Erythroblast (primary cell): ENCODE measurements at places on chromosomes 2 and 18.
A peak's percentile ranks its signal among the peaks of the same experiment; 100 is the strongest.

DNA sequence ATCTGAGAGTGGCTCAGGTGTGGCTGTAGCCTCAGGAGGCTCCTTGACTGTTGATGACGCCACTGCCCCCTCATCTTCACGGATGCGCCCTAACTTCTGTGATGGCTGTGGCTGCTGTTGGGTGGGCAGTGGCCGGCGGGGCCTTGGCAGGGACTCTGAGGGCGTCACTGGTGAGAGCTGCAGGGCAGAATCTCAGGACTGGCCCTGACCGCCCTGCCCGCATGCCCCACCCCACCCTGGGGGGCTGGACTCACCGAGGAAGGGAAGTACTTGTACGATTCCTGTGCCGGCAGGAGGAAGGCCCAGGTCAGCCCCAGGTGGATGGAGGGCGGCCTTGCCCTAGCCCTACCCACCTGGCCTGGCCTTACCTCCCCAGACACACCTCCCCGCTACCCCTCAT, 2.4 kb downstream of the CXXC1 start:
- no peak for DNase-seq

- no peak for DNase-seq
These were observed 30.0 kb downstream of the MRPL35 start for GRCh38 chr2:86229221-86229620.

DNA sequence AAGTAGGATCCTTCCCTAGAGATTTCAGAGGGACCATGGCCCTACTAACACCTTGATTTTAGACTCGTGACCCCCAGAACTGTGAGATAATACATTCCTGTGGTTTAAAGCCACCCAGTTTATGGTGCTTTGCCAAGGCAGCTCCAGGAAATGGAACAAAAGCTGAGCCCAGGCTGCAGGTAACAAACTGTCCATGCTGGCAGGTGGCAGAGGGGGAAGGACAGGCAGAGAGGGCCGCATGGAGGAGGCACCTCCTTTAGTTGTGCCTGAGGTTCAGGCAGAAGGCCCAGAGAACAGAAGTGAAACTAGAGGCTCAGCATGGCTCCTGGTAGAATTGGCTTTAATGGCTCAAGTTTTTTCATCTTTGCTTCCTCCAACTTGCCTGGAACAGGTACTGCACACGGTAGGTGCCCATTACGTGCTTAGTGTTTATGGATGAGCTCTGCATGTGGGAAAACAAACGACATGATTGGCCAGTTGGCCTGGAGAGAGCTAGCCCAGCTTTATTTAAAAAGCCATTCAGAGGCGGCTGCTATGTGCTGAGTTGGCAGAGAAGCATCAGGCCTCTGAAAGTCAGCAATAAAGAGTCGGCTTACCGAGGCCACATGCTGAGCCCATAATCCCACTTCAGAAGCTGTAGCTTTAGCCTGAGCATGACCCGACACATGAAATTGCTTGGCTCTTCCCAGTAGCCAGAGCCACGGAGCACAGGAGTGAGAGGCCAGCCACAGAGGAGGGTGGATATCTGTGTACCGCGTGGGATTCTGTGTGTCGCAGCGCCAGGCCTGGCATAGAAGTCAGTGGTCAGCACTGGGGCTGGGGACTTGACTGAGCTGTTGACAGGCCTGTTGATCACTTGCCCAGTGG, 36.5 kb downstream of the HS1BP3 start:
- no peak for DNase-seq

GRCh38 chr2:136402281-136402680, 284.3 kb upstream of the CXCR4 start:
- DNase-seq: no peak

DNA sequence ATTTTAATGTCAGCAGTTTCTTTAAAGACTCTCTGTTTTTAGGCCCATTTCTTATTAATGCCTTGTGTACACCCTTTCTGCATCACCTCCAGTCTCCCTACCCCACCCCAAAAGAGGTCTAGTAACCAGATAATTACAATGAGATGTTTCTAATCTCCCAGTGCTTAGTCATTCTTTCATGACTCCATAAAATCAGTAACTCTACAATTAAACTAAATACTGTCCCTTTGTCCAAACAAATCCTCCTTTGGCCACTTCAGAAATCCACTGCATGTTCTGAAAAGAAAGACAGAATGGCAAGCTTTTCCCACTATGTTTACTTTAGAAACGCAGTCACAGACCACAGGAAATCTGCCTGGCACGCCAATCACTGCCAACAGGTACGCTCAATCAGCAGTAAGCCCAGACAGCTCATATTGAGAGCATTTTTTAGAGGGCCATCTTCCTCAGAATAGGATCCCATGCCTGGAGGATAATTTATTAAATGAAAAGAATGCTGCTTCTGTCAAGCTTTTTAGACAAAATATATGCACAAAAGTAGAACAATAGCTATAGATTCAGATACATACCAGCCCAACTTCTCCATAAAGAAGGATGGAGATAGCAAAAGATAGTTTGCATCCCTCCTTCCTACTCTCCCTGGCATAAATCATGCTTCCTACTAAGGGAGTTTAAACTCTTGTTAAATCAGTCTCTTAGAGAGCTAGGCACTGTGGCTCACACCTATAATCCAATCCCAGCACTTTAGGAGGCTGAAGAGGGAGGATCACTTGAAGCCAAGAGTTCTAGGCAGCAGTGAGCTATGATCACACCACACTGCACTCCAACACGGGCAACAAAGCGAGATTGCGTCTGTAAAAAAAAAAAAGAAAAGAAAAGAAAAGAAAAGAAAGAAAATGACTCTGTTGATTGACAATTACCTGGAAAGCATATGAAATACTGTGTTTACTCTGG, 14.6 kb downstream of the CLASP1 start:
- DNase-seq: no peak

- DNase-seq: no peak
These were observed 31.1 kb downstream of the SIGLEC15 start for GRCh38 chr18:45856531-45856930.

DNA sequence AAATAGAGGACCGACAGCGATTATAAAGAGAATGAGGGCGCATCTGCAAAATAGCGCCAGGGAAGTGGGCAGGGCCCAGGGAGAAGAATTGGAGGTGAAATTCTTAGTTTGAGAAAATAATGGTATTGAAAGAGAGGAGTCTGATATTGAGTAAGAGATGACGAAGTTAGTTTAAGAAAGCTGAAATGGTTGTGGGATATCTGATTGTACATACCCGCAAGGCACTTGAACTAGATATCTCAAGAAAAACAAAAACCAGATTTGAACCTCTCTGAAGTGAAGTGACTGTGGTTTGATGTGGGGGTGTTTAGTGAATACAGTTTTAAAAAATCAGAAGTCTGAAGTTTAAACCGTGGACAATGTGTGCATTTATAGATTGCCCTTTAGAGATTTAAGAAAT, 38.9 kb downstream of the ZNF532 start:
- no peak for DNase-seq

DNA sequence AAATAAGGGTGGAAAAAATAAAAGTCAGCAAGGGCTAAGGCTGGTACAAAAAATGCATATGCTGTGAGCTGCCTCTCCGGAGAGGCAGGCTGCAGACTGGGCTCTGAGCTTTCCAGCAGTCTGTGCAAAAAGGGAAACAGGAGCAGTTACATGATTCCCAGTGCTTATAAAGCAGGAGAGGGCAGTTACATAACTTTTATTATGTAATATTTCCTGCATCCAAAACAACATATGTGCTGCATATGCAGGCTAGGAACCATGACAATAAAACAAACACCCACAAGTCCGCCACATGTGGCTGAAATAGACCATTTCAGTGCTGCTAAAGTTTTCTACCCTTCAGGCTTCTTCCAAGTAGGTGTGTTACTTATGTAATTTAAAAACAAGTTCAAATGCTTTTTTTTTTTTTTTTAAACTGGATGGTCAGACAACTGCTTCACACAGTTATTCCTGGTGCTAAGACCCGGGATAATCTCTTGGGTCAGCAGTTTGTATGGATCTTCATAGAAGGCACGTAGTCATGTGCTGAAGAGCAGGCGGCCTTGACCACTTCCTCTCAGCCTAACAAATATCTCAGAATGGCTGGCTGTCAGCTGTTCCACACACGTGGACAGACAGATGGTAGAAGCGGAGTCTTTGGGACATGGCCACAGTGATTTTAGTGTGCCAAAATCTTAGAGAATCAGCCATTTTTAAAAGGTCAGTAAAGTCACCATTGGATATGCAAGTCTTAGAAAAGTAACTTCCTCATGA, 43.5 kb downstream of the ARMC9 start:
- no peak for DNase-seq

DNA sequence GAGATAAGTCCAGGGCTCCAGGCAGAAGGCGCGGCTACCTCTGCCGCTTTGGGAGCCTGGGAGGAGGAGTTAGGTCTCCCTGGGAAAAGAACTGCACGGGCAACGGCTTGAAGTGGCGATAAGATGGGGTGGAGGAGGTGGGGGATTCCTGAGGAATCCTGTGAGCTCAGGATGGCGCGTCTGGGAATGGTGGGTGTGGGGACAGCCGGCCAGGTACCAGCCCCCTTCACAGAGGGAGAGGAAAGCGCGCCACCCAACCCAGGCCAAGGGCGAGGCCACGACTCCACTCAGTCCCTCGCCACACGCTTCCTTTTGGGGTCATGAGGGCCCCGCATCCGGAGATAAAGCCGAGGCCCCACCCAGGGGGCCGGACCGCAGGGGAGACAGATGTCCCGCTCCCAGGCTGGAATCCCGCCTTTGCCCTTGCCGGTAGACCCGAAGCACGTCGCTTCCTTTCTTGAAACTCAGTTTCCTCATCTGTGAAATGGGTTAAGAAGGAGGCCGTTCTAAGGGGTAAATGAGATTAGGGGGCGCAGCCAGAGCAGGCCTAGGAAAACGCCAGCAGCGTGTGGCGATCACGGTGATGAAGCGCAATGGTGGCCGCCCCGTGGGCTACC, 1.7 kb upstream of the CTDSP1 start:
- DNase-seq: peak; percentile 88

DNA sequence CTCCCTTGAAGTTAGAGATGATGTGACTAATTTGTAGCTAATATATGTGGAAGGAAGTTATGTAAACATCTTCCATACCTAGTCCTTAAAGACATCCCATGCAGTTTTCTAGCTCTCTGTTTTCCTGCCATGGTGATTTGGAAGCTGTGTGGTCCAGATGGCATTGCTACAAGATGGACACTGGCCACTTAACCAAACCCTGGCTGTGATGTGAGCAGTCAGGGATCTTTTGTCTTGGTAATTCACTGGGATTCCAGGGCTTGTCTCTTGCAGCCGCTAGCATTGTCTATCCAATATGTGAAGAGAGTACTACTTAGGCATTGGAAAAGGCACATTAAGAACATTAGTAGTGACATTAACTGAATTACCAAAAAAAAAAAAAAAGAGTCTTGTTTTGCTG, 139.9 kb upstream of the DOCK10 start:
- no peak for DNase-seq

DNA sequence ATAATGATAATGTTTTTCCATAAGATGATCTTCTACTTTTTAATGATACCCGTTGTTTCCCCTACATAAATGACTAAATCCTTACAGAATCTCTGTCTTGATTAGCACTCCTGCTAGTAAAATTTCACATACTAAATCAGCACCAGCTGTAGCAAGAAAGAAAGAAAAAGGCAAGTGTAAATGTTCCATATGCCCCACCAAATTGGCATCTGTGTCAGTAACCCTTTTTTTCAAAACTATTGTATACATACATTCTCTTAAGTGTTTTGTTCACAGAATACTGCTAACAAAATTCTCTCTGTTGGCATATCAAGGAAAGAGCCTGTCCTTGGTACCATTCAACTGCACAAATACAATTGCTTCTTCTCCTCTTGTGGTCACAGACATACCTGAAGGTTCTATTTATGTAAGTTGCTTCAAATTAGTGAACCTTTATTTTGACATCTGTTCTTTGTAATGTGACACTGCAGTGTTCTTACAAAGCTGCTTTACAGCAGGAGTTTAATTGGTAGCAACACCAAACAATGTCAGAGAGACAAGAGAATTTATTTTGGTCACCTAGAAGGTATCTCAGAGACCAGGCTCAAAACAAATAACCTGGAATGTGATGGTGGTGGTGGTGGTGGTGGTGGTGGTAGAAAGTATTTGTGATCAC, 641.9 kb downstream of the ZEB2 start:
- DNase-seq: no peak

DNA sequence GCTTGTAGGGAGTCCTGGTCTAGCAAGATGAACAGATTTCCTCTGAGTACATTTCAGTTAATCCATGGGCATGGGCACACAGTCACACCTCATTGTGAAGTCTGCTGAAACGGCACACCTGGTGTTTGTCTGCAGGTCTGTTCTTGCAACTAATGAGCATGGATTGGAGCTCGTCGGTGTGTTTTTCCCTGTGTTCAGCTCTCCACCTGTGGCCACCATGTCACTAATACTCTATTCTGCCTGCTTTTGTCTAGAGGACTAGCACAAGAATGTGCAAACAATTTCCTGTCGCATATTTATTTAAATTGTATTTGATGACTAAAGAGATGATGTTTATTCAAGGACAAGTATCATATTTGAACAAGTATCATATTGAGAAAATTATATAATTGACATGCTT, 24.5 kb upstream of the PPP4R1 start:
- DNase-seq: no peak

DNA sequence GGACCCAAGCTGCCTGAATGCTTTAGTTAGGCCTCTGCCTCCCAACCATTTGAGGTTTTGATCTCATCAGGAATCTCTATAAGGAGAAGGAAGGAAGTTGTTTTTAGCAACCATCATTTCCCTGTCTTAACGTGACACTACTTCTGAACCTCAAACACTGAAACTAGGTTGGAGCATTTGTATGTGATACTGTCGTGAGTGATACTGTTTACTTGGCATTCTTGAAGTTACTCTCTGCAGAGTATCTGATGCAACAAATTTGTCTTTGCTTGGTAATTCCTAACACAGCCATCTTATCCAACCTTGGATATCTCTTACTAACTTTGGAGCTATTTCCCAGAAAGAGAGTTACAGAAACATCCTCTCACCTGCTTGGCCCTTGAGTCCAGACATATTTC, 22.1 kb downstream of the TTLL4 start:
- no peak for DNase-seq

GRCh38 chr2:210309548-210310233, 5.3 kb downstream of the MYL1 start:
- no peak for DNase-seq

GRCh38 chr18:56593906-56594305, 44.5 kb downstream of the TXNL1 start:
- no peak for DNase-seq

- DNase-seq: no peak
These were observed 275.3 kb downstream of the ALPK2 start for GRCh38 chr18:58353581-58353980.

GRCh38 chr2:58541511-58541910, 300.4 kb upstream of the FANCL start:
- no peak for DNase-seq

DNA sequence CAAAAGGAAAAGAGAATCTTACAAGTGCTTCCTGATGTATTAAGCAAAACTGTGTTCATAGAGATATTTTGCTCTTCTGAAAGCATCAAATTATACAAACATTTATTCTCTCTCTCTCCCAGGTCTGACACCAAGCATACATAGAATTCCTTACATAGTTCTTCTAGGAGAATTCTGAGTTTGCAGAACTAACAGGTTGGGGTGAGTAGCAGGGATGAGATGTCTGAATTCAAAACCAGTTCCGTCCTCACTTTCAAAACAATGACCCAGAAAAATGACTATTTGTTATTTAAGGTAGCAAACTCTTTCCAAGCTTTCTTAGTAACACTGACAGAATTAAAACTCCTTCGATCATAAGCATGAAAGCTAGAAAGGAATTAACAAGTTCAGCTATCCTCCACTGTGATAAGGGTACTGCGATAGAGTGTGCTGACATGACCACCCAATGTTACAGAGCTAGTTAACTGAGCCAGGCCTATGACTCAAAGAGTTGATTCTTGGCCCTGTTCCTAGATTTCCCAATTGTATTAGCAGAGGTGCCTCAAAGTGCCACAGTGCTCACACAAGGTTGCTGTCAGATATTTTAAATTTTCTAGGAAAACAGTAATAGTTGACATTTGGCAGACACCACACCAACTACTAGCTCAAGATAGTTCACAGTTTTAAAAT, 85.8 kb upstream of the SETBP1 start:
- DNase-seq: no peak
